Large intestine (tissue), 12 donors: ENCODE measurements at places on chromosomes 7 and 10.

GRCh38 chr10:86123715-86124114 lies 242.9 kb downstream of the GRID1 start:
- DNase-seq: no peak

GRCh38 chr7:155881471-155882350 lies 69.4 kb upstream of the SHH start:
- no peak for DNase-seq

GRCh38 chr10:63217120-63217605 lies 84.0 kb downstream of the NRBF2 start:
- DNase-seq: peak; percentile 50

DNA sequence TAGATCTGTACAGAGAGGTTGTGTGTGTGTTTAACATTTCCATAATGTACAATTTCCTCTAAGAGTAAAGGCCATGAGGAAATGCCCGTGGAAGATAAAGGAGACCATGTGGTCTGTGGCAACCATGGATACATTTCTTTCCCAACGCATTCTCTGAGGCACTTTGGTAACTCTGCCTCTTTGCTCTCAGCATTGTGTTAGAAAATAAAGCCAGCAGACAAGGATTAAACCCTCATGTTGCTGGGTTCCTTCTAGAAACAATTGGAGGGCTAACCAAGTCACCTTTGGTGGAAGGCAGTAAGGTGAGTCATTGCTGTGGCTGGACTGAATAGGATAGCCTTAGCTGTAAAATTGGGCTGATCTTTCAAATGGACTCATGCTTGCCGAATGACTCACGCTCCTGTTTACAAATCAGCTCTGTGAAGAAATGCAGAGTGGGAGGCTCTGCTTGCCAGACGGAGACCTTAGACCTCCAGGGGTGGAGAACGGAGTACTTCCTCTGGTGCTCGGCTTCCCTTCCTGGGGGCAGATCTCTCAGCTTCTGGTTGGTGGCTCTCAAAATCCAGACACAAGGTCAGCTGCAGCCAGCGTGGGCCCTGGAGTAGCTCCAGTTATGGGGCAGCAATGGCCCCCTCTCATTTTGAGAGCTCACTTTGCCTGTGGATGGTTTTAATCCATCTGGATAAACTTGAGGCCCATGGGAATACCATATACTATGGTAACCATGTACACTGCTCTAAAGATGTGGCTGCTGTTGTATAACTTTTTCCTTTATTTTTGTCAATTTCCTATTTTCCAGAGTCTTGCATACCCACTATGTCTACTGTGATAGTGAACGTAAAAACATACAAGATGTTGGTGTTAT lies 137.3 kb downstream of the TCF7L2 start:
- peak; percentile 93 for DNase-seq

GRCh38 chr7:19448091-19448490 lies 260.7 kb downstream of the POLR1F start:
- no peak for DNase-seq

GRCh38 chr7:27207348-27207985 lies 7.6 kb upstream of the HOXA13 start:
- no peak for DNase-seq

DNA sequence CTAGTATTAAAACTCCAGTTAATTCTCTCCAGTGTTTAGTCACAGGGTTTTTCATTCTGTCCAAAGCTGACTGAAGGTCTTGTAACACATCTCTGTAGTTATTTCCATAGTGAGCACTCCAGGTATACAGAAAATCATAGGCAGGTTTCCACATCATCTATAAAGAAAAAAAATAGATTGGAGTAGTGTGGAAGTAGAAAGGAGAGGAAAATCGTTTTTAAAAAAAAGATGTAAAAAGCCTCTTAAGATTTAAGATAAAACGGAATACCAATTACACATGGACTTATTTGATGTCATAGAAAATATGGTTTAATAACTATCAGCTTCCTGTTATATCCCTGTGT lies 76.2 kb downstream of the MACC1 start:
- DNase-seq: no peak

GRCh38 chr7:91811236-91811635 lies 69.3 kb downstream of the MTERF1 start:
- no peak for DNase-seq

- DNase-seq: peak; percentile 91
Measured at GRCh38 chr10:96820765-96821164, 11.3 kb upstream of the LCOR start.

GRCh38 chr10:26887611-26888215 lies 27.0 kb upstream of the ABI1 start:
- DNase-seq: no peak

- DNase-seq: peak; percentile 52
Measured at GRCh38 chr7:95609277-95609971, 13.1 kb upstream of the PDK4 start.

DNA sequence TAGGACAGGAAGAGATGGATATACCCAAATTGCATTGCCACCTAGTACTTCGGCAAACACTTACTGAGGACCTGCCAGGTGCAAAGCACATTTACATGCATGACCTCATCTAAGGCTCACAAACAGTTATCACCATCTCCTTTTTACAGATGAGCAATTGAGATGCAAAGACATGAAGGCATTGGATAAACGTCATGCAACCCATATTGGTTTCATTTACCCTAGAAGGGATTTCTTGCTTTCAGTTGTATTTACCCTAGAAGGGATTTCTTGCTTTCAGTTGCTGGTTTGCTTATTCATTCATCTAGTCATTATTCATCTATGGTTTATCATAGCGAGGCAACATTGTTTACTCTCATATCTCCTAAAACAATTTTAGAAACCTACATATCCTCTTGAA lies 52.2 kb downstream of the STEAP1B start:
- no peak for DNase-seq

DNA sequence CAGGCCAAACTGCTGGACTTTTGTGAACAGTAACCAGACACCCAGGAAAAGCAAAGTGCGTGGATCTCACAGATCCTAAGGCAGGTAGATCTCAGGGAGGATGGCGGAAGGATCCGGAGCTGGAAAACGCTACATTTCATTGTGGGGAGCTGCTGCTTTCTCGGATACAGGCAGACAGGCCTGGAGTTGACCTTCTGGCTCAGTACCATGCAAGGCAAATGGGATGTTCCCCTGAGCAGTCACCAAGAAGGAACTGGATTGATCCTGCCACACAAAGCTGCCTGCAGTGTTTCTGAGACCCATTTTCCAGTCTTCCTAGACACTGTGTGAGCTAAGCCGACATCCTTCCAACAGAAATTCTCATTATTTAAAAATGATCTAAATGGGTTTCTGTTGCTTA lies 65.5 kb downstream of the ZRANB1 start:
- no peak for DNase-seq

- DNase-seq: no peak
Measured at GRCh38 chr7:8581842-8582241, 148.4 kb downstream of the NXPH1 start.

DNA sequence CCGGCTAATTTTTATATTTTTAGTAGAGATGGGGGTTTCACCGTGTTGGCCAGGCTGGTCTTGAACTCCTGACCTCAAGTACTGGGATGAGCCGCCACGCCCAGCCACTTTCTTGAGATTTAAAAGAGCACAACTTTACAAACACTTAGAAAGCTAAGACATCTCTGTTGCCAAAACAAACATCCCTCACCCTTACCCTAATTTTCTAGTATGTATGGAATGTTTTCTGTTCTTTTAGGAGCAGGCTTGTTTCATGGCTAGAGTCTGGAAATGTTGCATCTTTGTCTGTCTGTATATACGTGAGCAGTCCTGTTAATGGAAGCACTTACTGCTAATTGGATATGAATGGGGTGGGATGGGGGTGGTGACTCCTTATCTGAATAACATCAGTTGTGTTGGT lies 2.9 kb downstream of the OLAH start:
- no peak for DNase-seq

- DNase-seq: no peak
Measured at GRCh38 chr7:156865493-156865892, 27.5 kb downstream of the LMBR1 start.

DNA sequence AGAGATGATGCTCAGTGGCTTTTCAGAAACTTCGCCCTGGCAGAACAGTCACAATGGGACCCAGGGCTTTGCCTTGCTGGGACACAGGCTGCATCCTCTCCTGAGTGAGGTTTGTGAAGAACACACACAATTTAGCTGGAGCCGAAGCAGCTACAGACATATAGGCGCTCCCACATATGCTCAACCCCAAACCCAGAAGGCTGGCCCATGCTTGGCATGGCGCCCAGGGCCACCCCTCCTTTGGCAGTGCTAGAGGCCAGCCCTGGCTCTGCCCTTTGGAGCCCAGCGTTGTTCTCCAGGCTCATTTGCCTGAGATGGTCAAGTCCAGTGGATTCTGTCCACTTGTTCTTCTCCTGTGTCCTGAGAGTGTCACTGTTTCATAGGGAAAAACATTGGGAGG lies 94.4 kb downstream of the WDFY4 start:
- DNase-seq: no peak

GRCh38 chr10:105104297-105104696 lies 463.2 kb downstream of the SORCS3 start:
- DNase-seq: no peak

DNA sequence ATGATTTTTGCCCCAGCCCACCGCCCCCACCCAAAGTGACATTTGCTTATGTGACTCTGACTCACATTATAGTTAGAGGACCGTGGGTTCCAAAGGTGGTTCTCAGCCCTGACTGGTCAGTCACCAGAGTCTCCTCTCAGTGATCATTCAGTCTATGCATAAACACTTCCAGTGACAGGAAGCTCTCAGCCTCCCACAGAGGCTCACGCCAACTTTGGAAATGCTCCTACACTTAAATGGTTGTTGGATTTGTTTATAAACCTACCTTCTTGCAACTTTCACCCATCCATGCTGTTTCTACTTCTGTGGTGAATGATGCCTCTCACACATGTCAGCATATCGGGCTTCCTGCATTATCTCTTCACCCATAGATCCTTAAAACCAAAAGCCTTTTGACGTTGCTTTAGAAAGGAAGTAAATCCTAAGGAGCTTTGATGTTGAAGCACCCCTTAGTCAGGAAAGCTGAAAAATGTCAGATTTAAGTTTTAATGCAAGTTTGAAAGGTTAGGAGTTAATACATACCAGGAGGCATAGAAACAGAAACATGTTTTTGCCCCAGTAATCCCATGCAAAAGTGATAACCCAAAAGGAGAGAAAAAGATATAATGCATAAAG lies 46.5 kb upstream of the FGL2 start:
- DNase-seq: no peak

DNA sequence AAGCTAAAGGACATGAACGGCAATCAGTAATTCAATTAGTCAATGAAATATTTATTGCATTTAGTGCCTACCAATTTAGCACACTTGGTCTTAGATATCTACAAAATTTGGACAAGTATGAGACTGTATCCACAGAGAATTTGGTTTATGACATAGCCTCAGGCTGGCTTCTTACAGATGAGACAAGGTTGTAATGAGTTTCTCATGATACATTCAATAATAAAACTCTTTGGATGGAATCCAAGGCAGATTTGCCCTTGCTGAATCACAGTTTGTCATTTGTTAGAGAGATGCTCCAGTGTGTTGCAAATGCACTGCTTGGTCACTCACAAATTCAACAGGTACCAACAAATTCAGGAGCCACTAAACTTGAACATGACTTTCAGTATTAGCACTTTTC lies 162.5 kb downstream of the GPR37 start:
- DNase-seq: no peak

- no peak for DNase-seq
Measured at GRCh38 chr10:52517012-52517411, 202.9 kb downstream of the DKK1 start.

DNA sequence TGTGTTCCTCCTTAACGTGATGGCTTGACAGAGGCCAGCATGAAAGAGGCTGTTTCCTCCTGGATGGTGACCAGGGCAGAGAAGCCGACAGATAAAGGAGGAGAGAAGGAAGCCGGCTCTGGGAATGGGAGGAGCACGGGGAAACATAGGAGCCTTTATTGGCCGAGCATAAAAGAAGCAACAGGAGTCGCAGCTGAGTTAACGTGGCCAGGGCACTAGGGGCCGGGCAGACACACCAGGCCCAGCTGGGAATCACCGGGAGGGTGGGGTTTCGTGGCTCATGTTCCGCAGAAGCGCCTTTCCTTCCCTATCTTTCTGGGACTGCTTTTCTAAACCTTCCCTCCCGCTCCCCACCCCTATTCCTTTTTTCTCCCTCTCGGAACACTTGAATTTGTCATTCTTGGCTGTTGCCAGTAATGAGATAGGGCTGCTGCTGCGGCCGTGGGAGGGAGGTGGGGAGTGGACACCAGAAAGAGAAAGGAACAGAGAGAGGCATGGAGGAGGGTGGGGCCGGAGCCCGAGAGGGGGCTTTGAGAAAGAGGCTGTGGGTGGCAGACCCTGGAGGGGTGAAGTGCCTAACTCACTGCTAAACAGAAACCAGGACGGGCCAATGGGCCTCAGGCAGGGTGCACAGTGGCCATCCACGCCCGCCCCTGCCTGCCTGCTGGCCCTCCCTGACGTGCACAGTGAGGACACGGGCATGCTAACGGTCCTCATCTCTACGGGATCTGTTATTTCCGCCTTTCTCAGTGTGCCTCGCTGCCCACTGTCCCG lies 65.2 kb downstream of the COL13A1 start:
- DNase-seq: peak; percentile 79
